ENCODE measurements at places on chromosomes 1 and 21. TPM values are rescaled to one million over a fixed set of nuclear protein-coding genes. Genes with fewer than 3 reads are reported as not detected.
A peak's percentile ranks its signal among the peaks of the same experiment; 100 is the strongest.

GRCh38 chr1:202155478-202156021 is 4.9 kb downstream of the PTPN7 start:
- DNase-seq, result no peak

- peak; percentile 4 for DNase-seq
Measured at GRCh38 chr1:169260478-169261151, 107.0 kb downstream of the NME7 start.

- DNase-seq, result no peak
Measured at GRCh38 chr1:171470726-171471125, 14.6 kb upstream of the PRRC2C start.

- DNase-seq, result no peak
Measured at GRCh38 chr1:2639203-2639602, 6.4 kb upstream of the MMEL1 start.

- no peak for DNase-seq
Measured at GRCh38 chr1:100597061-100597741, 59.3 kb downstream of the GPR88 start.

GRCh38 chr1:45037456-45037855 is 25.4 kb downstream of the UROD start:
- no peak for DNase-seq

- no peak for DNase-seq
Measured at GRCh38 chr1:82515650-82516049, 714.9 kb downstream of the ADGRL2 start.

DNA sequence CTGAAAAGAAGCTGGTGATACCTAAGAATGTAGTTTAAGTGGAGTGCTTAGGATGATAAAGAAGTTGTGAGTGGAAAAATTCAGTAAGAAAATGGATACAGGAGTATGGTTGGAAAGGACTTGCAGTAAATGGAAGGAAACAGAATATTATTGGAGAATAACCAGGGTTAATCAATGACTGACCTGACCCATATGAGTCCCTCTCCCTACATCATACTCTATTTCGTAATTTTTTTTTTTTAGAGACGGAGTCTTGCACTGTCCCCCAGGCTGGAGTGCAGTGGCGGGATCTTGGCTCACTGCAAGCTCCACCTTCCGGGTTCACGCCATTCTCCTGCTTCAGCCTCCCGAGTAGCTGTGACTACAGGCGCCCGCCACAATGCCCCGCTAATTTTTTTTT is 33.4 kb upstream of the ENSA start:
- DNase-seq, result no peak

DNA sequence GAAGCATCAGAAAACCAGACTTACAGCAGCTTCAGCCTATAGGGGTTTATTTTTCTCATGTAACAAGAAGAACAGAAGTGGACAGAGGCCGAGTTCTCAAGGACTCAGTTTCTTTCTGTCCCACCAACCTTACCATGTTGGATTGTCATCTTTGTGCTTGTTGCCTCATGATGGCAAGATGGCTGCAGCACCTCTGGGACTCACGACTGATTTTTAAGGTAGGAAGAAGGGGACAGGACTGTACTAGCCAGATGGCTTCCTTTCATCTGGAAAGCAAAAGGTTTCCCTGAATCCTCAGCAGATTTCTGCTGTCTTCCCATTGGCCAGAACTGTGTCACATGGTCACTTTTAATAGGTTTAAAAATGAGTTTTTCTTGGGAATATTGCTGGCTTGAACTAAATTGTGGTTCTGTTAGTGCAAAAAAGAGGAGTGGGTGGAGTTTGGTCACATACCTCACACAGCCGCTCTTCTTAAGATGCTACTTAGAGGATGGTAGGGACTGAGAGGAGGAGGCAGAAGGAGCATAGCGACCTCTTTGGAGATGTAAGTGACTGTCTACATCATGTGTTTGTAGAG is 48.1 kb upstream of the ENAH start:
- no peak for DNase-seq

FALEC gene
- not detected for total RNA-seq
